CD4-positive, alpha-beta T cell treated with Interleukin-17A for 1 hour (primary cell): ENCODE measurements at places on chromosomes 3 and 15.

DNA sequence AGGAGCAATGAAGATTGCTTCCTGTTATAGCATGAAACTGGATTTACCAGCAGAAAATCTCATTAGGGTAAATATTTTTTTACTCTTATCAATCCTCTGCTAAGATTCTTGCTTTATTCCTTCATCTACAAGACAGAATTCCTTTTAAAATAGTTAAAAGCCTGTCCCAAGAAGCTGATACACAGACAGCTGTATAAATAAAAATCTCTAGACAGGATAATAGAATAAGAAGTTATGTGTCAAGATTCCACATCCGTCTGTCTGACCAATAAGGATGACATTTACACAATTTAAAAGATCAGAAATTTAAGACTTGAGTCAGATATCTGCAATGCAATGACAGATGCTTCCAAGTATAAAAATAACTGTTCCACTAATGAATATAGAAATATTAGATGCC, 57.6 kb downstream of the SSR3 start:
- DNase-seq = no peak

GRCh38 chr3:94036909-94037507, 8.6 kb upstream of the STX19 start:
- DNase-seq = peak; percentile 22

- DNase-seq = no peak
Measured at GRCh38 chr3:98791341-98792325, 28.5 kb downstream of the ST3GAL6 start.

GRCh38 chr15:38215707-38216106, 36.9 kb upstream of the SPRED1 start:
- no peak for DNase-seq

GRCh38 chr3:159937561-159938166, 51.0 kb upstream of the IL12A start:
- DNase-seq = no peak
